GM23248 (cell line): ENCODE measurements at places on chromosomes 2 and 18. TPM values are rescaled to one million over a fixed set of nuclear protein-coding genes. Genes with fewer than 3 reads are reported as not detected.

DNA sequence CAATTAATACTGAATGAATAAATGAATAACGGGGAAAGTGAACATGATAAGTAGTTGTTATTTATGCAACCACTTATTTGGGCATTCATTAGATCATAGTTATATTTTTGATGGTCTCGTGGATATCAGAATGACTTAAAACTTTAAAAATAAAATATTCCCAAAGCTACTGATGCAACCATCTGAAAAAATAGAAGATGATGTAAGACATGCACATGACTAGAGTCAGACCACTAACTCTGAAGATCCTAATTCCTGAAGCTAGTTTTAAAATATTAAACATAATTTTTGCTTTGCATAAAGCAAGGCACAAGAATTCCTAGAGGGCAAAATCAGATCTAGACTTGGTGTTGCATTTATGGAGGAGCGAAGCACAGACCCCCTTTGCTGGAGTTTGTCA, 616.1 kb downstream of the IRS1 start:
- H3K27me3 ChIP-seq: no peaks in the 10 kb centered on the region
- peaks cover 43% of the 10 kb centered on the region for H3K4me1 ChIP-seq
- no peak overlapping the region for H3K27ac ChIP-seq
- no peak for DNase-seq
- H3K4me3 ChIP-seq: no peak overlapping the region

The PGAP1 gene
- 2.4 and 2.5 TPM in 2 replicates for polyA plus RNA-seq

DNA sequence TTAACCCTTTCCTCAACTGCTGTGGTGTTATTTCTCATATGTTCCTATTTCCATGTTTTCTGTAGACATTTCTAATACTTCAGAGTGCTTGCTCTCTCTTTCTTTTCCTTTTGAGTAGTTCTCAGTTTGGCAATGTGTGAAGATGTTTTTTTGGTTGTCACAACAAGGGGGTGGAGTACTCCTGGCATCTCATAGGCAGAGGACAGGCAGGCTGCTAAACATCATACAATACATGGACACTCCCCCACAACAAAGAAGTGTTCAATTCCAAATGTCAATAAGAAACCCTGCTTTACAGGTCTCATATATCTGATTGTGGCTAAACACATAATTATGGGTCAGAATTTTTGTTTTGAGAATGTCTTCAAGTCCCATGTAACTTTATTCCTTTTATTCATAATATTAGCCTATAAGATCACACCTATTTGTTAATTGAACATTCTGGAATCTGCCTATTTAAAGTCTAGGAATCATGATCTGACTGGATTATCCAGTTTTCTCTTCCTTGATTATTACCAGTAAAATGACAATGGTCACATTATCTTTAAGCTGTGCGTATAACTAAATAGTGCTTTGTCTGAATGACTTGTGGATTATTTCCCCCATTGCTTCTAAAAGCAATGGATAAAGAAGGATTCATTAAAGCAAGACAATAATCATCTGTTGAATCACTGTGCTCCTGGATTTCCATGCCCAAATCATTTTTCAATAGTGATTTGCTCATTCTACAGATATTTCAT, 46.8 kb upstream of the ITPRID2 start:
- no peaks in the 10 kb centered on the region for H3K27me3 ChIP-seq
- DNase-seq: no peak
- no peaks in the 10 kb centered on the region for H3K4me1 ChIP-seq
- no peaks in the 10 kb centered on the region for H3K36me3 ChIP-seq

GRCh38 chr2:134262684-134263083, 8.8 kb downstream of the MGAT5 start:
- H3K4me1 ChIP-seq: peaks cover 13% of the 10 kb centered on the region
- H3K27ac ChIP-seq: no peak overlapping the region
- no peak for DNase-seq
